T-cell (primary cell): ENCODE measurements at places on chromosomes 5 and 9. TPM values are rescaled to one million over a fixed set of nuclear protein-coding genes. Genes with fewer than 3 reads are reported as not detected.

GRCh38 chr9:13083963-13084528 lies 195.4 kb downstream of the MPDZ start:
- no peak overlapping the region for H3K4me3 ChIP-seq
- H3K36me3 ChIP-seq = no peaks in the 10 kb centered on the region
- DNase-seq = no peak

DNA sequence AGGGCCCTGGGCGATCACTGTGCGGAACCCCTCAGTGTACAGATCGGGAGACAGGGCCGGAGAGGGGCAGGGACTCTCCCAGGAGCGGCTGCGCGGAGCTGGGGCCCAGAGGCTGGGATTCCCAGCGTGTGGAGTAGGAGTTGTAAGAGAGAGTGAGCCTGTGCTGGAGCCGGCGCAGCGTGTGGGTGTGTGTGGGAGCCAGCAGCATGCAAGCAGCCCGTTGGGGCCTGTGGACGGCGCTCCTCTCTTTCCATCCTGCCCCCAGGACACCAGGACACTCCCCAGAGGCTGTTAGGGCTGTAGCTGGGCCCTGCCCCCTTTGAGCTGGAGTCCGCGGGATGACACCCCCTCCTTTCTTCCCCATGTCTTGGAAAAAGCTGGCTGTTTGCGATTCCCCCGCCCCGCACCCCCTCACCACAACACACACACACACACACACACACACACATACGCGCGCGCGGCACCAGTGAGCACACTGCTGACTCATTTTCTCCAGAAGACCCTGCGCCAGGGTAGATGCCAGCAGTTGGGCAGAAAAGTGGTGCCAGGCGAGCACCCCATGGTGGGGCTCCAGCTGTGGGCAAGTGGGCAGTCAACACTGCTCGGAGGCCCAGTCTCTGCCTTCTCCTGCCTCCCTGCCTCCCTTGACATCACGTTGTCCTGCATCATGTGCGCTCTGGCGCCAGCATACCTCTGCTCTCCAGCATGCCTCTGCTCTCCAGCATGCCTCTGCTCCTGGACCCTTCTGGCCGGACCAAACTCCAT lies 1.5 kb downstream of the COL27A1 start:
- DNase-seq = no peak
- H3K27me3 ChIP-seq = peaks cover 9% of the 10 kb centered on the region

DNA sequence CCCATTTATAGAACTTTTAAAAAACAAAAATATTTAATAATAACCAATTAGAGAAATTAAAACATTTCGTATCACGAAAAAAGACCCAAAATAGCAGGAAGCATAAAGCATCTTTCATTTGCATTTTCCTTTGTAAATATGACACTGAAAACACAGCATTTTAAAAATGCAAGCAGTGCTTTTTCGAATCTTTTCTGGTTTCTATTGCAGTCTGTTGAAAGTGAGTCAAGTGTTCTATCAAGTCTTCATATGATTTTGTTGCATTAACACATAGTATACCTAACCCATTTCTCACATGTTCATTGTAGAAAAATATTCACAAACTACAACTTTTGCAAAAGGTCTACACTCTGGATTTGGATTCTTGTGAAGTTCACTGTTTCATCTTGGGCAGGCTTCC lies 198.8 kb downstream of the SEMA5A start:
- no peak overlapping the region for H3K27ac ChIP-seq
- H3K27me3 ChIP-seq = no peaks in the 10 kb centered on the region
- H3K36me3 ChIP-seq = no peaks in the 10 kb centered on the region

The PCDH1 gene
- 3.0 TPM for total RNA-seq

GRCh38 chr9:109993250-109993978 lies 213.4 kb downstream of the PALM2AKAP2 start:
- H3K4me3 ChIP-seq = no peak overlapping the region
- peaks cover 6% of the 10 kb centered on the region for H3K27me3 ChIP-seq
- H3K4me1 ChIP-seq = no peaks in the 10 kb centered on the region
- DNase-seq = no peak

- peaks cover 13% of the 10 kb centered on the region for H3K4me1 ChIP-seq
- peak; percentile 0 for DNase-seq
- H3K4me3 ChIP-seq = no peak overlapping the region
- H3K27ac ChIP-seq = peak overlapping the region; percentile 10
- no peaks in the 10 kb centered on the region for H3K27me3 ChIP-seq
Observed at GRCh38 chr5:37111426-37112382, 137.5 kb downstream of the CPLANE1 start.

DNA sequence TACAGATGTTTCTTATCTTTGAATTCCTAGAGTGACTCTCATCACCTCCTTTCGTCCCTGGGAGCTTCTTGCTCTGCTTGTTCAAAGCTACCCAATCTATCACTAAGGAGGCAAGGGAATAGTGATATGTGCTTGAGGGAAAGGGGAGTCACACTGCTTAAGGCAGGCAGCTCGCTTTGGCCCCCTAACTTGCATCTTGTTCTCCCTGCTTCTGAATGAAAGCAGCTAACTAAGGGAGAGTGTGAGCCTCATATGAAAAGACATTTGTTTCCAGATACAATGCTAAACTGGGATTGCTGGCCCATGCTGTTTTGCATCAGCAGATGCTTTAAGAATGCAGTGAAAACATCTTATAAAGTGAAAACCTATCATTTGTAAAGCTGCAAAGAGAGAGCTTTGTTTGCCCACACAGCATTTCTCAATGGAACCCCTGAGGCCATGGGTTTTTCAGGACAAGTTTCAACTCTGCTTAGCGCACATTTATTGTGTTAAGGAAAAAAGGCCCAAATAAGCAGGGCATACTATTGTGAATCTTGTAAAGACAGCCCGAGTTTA lies 367.9 kb upstream of the ADAMTSL1 start:
- no peaks in the 10 kb centered on the region for H3K36me3 ChIP-seq
- no peak overlapping the region for H3K4me3 ChIP-seq
- H3K27me3 ChIP-seq = no peaks in the 10 kb centered on the region
- DNase-seq = no peak
- no peak overlapping the region for H3K27ac ChIP-seq

The EDIL3 gene
- not detected for total RNA-seq

DNA sequence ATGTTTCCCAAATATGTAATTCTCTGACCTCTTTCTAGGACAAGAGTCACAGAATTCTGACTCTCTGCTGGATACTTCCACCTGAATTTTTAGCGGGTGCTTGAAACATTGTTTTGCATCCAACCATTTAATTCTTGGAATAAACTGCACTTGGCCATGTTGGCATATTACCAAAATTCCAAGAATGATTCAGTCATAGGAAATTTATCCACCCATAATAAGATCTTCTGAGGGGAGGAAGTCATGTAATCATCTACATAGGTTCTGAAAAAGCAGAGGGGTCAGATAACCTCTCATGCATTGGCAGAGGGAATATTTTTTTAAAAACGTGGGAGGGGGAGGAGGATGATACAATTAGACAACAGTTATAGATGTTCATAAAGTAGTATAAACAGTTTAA lies 156.9 kb downstream of the PAM start:
- no peaks in the 10 kb centered on the region for H3K36me3 ChIP-seq
- no peak overlapping the region for H3K27ac ChIP-seq
- no peak overlapping the region for H3K4me3 ChIP-seq
- H3K4me1 ChIP-seq = no peaks in the 10 kb centered on the region
- DNase-seq = no peak

The AMBP gene
- total RNA-seq = not detected

The PTGR1 gene
- total RNA-seq = 0.30 TPM

- no peak overlapping the region for H3K27ac ChIP-seq
- no peaks in the 10 kb centered on the region for H3K36me3 ChIP-seq
- peaks cover 15% of the 10 kb centered on the region for H3K4me1 ChIP-seq
- H3K27me3 ChIP-seq = no peaks in the 10 kb centered on the region
Observed at GRCh38 chr5:32151198-32151597, 22.9 kb downstream of the GOLPH3 start.

The IFNA21 gene
- not detected for total RNA-seq

DNA sequence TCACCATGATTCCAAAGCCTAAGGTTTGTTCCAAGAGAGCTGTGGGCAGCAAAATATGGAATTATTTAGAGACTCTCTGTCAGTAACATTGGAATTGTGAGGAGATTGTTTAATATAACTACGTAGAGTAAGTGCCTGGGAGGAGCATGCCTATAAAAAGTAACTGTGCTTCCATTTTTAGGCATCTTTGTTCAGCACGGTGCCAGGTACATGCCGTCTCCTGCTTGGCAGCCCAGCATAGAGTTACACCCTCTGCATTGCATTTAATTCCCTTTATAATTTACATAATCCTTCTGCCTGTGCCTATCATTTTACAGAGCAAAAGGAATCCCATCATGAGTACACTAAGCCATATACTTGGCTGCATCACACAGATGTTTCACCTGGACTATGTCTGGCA lies 32.1 kb upstream of the ALDH1A1 start:
- no peaks in the 10 kb centered on the region for H3K4me1 ChIP-seq
- H3K27ac ChIP-seq = no peak overlapping the region
- no peak overlapping the region for H3K4me3 ChIP-seq
- no peaks in the 10 kb centered on the region for H3K27me3 ChIP-seq

The GPX3 gene
- total RNA-seq = 1.4 TPM

DNA sequence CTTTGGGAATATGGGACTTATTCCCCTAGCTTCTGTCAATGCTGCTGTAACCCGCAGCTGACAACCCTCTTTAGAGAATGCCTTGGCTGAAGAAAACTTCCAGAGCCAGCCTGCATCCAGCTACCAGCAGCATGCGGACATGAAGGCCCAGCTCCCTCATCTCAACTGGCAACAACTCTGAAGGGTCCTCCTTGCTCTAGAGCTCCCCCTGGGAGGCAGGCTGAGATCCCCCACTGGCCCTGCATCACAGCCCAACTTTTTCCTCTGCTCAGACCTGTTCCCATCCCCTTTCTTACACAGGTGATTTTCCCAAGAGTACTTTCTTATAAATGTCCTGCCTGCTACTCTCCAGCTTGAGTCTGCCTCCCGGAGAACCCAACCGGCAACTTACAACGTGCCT lies 18.7 kb upstream of the WNT8A start:
- H3K4me1 ChIP-seq = no peaks in the 10 kb centered on the region
- no peak overlapping the region for H3K4me3 ChIP-seq
- H3K27ac ChIP-seq = no peak overlapping the region

DNA sequence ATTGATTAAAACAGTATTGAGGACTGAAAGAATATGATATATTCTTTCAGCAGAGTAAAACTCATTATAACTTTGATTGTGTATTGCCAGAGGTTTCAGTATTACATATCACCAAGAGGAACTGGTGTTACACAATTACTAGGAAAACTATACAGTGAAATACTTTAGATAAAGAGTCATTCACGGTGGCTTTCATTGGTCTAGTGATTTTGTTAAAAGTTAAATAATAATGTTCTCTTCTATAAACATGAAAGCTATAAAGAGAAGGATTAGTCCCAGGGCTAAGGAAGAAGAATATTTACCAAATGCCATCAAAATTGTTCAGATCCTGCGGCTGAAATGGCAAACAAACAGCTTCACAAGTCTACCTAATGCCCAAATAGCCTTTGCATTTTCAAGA lies 306.2 kb downstream of the SEMA5A start:
- no peaks in the 10 kb centered on the region for H3K4me1 ChIP-seq
- H3K27ac ChIP-seq = no peak overlapping the region
- no peak for DNase-seq
- H3K36me3 ChIP-seq = no peaks in the 10 kb centered on the region

DNA sequence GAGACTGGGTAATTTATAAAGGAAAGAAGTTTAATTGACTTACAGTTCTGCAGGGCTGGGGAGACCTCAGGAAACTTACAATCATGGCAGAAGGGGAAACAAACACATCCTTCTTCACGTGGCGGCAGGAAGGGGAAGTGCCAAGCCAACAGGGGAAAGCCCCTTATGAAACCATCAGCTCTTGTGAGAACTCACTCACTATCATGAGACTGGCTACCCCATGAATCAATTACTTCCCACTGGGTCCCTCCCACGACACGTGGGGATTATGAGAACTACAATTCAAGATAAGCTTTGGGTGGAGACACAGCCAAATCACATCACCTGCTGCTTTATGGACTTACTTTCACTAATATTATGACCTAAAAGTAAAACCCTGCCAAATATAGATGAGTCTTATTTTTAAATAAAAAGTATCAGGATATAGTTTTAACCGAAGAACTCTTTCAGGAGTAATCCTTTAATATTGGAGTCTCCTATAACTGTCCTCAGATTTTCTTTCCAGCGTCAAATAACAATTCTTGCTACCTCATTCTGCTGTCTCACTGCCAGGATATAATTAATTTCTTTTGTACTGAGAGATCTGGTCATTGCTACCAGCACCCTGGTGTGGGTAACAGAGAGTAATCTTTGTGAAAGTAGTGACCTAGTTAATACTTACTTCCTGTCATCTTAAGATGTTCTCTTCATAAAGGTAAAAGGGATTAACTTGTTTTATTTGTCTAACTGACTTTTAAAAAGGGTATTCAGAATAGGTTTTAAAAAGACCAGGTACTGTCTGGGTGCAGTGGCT lies 68.6 kb downstream of the NLN start:
- H3K27ac ChIP-seq = no peak overlapping the region
- no peaks in the 10 kb centered on the region for H3K36me3 ChIP-seq
- no peak overlapping the region for H3K4me3 ChIP-seq
- no peaks in the 10 kb centered on the region for H3K27me3 ChIP-seq
- peak; percentile 49 for DNase-seq
- H3K4me1 ChIP-seq = no peaks in the 10 kb centered on the region
